Neural progenitor cell (in vitro differentiated cells): ENCODE measurements at places on chromosomes 16 and 17. TPM values are rescaled to one million over a fixed set of nuclear protein-coding genes. Genes with fewer than 3 reads are reported as not detected.

CCL11 gene
- total RNA-seq, result not detected in 2 replicates

ITGAD gene
- not detected in 2 replicates for total RNA-seq

KRTAP9-8 gene
- not detected in 2 replicates for total RNA-seq

CD300E gene
- not detected in 2 replicates for total RNA-seq

TP53TG3F gene
- not detected in 2 replicates for total RNA-seq

SMG6 gene
- 19.0 and 27.0 TPM in 2 replicates for total RNA-seq

ZG16 gene
- not detected in 2 replicates for total RNA-seq

ZNF646 gene
- 7.5 and 31.2 TPM in 2 replicates for total RNA-seq

OR1A1 gene
- not detected in 2 replicates for total RNA-seq

AIPL1 gene
- total RNA-seq, result 0.37 and 2.3 TPM in 2 replicates

IGSF6 gene
- not detected in 2 replicates for total RNA-seq

FZD2 gene
- total RNA-seq, result 56.6 and 188 TPM in 2 replicates

NT5M gene
- total RNA-seq, result 4.1 and 9.0 TPM in 2 replicates
